ENCODE measurements at places on chromosomes 2 and 18. TPM values are rescaled to one million over a fixed set of nuclear protein-coding genes. Genes with fewer than 3 reads are reported as not detected.

XDH gene
- total RNA-seq = not detected

KCNK3 gene
- total RNA-seq = 1.1 TPM

IL1B gene
- total RNA-seq = 0.44 TPM

IL36A gene
- not detected for total RNA-seq

CRYGC gene
- not detected for total RNA-seq

CD8B gene
- not detected for total RNA-seq

SIX3 gene
- total RNA-seq = not detected
